ENCODE measurements at places on chromosomes 6 and 20.

GRCh38 chr6:82616386-82617028 lies 252.9 kb downstream of the TPBG start:
- no peak for DNase-seq

DNA sequence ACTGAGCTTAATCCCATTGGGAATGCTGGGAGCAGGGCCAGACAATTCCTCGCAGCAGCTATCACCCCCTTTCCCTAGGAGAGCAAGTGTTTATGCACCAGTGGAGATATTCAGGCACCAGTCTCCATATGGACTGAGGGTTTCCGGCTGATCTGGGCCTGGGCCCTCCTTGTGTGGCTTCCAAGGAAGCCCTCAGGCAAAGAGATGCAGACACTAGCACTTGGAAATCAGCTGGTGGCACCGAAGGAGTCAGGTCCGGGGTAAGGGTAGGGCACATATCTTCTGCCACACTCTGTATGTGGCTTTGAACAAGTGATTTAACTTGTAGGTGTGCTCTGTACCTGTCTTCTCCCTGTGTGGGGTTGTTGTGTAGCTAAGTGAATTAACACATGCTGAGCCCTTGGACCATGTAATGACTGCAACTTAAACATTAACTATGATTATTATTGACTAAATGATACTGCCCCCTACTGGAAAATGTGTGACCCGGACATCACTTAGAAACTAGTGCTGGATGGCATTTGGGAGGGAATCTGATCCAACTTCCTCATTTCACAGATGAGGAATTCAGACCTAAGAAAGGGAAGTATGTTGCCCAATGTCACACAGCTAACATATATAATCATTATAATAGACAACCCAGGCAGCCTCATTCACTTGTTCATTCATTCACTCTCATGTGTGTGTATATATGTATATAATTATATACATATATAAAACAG lies 19.3 kb upstream of the WFDC2 start:
- peak; percentile 40 for DNase-seq

GRCh38 chr20:11807054-11808048 lies 110.3 kb upstream of the BTBD3 start:
- peak; percentile 94 for DNase-seq

DNA sequence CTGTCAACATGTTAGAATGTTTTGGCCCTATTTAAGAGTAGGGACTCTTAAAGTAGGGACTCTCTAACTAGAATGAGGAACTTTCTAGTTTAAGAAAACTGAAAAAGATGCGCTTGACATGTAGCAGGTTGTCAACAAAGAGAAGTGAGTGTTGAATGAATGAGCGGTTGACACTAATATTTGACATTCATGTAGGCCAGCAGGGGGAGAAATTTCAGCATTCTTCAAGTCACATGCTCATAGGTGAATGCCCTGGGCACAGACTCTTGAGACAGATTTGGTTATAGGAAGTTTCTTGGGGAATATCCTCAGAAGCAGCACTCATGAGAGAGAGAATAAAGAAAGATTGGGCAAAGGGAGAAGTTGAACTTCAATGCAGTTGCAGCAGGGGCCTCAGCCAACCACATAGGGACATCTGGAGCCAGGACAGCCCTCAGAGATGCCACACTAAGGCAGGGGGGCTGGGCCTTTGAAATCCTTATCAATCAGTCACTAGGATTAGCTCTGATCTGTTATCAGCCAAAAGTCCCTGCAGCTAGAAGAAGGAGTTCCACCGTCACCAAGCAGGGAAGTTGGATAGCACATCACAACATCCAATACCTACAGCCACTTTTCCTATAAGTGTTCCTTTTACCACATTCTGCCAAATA lies 145.1 kb upstream of the FKBP1C start:
- DNase-seq = no peak

DNA sequence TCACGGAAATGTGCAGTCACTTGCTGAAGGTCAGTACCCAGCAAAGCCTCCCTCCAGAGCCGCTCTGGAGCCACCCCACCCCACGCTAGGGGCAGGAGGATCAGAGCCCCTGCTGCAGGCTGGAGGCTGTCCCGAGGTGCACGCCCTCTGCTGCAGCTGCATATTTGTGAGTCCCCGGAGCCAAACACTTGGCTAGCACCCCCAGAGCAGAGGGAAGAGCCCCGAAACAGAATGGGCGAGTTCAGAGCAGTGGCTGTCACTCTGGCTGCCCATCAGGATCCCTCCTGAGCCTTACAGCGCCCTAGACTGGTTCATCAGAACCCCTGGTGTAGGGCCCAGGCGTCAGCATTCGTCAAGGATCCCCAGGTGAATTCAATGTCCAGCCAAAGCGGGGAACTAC lies 9.5 kb upstream of the TULP1 start:
- no peak for DNase-seq

DNA sequence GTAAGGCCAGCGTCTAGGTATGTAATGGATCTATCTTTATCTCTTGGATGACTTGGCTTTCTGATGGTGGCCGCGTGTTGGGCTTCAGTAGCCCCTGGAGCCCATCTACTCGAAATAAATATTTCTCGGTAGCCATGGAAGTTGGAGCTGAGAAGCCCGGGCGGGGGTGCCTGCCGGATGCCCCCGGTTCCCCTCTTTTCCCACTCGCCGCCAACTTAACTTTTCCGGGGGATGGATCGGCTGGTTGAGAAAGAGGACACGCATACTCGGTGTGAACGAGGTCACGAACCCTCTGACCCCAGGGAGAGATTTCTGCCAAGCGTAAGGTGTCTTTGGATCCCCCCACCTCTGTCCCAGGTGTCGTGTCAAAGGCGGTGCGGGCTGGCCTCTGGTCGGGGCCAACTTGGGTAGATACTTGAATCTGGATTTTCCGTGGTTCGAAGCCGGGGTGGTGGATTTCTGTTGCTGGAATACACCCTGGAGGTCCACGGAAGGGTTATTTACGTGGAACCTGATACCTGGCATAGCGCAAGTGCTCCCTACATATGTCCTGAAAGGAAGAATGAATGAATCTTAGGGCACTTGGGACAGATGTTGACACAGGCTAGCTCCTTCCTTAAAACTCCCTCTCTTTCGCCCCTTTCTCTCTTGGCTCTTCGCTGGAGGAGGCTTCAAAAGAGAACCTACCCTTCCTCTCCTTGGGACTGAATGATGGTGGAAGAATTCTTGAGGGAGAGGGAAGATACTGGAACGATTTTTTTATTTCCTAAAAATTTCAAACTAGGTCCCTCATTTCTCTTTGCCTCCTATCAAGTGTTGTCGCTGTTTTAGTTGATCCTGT lies 996 bp downstream of the DOK5 start:
- DNase-seq = no peak

GRCh38 chr6:11538052-11538818 lies 686 bp downstream of the TMEM170B start:
- no peak for DNase-seq

GRCh38 chr6:10951675-10952282 lies 64.9 kb downstream of the SYCP2L start:
- peak; percentile 65 for DNase-seq

DNA sequence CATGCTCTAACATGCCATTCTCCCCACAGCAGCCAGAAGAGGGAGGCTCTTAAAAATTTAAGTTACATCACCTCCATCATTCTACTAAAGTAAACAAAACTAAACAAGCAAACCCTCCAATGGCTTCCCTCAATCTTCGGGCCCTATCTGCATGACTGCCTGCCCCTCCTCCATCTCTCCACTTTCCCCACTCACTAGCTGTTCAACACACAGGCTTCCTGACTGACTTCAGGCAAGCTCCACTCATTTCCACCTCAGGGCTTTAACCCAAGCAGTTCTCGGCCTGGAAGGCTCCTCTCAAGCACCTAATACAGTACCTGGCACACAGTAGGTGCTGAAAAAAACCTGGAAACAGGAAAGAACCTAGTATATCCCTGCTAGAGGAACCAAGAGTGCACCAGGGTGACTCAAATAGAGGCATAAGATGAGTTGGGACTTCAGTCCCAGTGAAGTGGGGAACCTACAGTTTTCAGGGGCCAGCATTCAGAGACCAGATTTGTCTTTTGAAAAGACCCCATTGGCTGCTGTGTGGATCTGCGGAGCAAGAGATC lies 2.8 kb downstream of the AHCY start:
- DNase-seq = no peak

DNA sequence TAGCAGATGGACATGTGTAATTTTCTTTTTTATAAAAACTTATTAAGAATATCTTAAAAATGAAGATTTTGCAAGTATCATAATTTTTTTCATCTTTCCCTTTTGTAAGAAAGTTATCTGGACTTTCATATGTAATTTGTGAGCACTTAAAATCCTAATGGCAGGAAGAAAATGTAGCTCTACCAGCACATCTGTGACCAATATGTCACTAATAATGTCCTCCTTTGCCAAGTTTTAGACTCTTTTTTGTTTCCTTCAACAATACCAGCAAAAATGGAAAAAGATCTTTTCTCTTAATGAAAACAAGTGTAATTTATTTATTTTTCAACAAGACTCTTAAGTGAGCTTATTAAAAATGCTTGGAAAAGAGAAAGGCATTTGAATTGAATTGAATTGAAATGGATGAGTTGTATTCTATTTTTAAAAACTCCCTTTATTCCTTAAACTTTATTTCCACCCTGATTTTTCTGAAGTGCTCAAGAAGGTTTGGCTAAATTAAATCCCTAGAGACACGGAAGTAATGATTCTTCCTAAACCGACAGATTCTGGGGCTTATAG lies 110.7 kb downstream of the KIF6 start:
- no peak for DNase-seq

- DNase-seq = no peak
Observed at GRCh38 chr6:25628471-25629197, 23.4 kb upstream of the SCGN start.

DNA sequence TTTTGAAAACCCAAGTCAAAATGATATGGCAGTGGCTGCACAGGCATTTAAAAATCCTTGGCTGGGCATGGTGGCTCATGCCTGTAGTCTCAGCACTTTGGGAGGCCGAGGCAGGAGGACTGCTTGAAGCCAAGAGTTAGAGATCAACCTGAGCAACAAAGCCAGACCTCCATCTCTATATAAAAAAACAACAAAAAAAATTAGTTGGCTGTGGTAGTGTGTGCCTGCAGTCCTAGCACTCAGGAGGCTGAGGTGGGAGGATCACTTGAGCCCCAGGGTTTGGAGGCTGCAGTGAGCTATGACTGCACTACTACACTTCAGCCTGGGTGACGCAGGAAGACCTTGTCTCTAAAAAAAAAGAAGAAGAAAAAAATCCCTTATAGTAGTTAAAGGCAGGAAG lies 142.9 kb downstream of the MYB start:
- DNase-seq = no peak

GRCh38 chr6:154721460-154721859 lies 11.8 kb upstream of the SCAF8 start:
- peak; percentile 83 for DNase-seq

GRCh38 chr20:41984031-41984430 lies 365.9 kb upstream of the CHD6 start:
- no peak for DNase-seq

GRCh38 chr6:71465096-71465495 lies 176.5 kb downstream of the OGFRL1 start:
- DNase-seq = no peak

GRCh38 chr6:55937261-55937947 lies 62.0 kb upstream of the BMP5 start:
- no peak for DNase-seq

DNA sequence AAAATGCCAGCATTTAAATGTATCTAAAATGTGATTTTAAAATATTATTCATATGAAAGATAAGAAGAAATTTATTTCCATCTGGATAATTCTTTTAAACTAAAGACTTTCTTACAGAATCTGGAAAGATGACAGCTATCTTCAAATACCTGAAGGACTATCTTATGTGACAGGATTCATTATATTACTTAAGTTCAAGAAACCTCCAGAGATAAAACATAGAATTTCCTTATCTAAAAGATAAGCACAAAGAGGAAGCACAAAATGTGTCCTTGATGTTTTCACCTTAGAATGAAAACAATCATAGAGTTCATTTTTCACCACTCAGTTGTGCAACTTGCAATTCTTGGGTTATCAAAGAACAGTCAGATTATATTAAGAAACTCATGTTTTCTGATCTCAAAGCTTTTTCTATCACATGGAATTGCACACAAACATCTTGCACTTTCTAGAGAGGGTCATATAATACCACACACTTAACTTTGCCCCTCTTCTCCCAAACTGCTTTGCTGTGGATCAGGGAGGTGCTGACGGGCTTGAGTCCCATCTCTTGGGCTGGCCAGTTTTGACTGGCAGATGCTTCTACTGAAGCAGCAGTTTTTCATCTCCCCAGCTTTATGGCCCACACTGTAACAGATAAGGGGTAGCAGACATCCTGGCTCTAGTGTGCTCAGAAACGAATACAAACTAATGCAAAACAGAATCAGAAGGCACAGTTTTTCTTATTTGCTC lies 467.4 kb downstream of the CDC5L start:
- DNase-seq = no peak

GRCh38 chr6:72324591-72324990 lies 297.3 kb upstream of the KCNQ5 start:
- no peak for DNase-seq

DNA sequence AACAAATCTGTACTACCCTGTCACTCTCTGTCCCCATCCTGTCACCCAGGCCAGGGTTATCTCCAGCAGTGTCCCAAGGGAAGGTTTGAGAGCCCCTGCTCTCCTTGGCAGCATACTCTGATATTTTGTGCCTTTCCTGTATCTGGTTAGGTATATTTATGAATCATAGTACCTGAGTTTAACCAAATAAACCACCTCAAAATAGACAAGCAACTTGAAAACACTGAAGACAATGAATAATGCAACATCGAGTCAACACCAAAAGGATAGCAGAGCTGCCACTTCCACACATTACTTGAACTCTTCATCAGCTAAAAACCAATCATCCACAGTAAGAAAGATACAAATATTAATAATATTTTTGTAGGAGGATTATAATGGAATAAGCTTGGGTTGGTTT lies 142.6 kb upstream of the TAB2 start:
- DNase-seq = no peak

DNA sequence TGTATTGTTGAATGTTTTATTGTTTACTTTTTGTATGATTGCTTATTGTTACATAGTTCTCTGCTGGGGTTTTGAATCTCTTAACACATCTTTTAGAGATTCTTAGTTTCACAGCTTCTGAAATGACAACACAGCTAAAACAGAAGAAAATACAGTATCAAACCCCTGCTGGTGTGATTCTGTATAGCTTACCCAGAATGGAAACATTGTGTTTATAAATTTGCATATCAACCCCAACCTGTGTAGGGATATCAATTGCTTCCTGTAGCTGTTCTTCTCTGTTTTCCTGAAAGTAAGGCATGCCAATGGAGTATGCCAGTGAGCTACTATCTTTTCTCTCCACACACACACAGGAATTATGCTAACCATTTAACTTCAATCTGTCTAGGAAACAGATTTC lies 64.3 kb upstream of the ID4 start:
- DNase-seq = no peak

DNA sequence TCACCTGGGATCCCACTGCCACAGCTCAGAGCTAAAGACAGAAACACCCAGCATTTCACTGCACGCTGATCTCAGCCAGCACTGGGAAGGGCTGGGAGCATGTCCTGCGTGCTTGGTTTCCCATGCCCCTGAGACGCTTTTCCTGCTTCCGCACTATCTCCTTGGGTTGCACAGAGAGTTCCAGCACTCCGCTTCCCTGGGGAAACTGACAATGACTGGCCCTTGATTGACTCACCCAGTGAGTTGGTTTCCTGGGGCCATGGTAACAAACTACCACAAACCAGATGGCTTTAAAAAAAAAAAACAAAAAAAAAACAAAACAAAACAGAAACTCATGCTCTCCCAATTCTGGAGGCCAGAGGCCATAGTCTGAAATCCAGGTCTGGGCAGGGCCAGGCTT lies 14.8 kb upstream of the MAS1L start:
- DNase-seq = no peak

Measured in fibroblast of skin of right biceps (primary cell).